ENCODE measurements at places on chromosomes 6 and 20. TPM values are rescaled to one million over a fixed set of nuclear protein-coding genes. Genes with fewer than 3 reads are reported as not detected.
A peak's percentile ranks its signal among the peaks of the same experiment; 100 is the strongest.

- no peak for DNase-seq
Measured at GRCh38 chr6:142271476-142271875, 30.3 kb upstream of the ADGRG6 start.

DNA sequence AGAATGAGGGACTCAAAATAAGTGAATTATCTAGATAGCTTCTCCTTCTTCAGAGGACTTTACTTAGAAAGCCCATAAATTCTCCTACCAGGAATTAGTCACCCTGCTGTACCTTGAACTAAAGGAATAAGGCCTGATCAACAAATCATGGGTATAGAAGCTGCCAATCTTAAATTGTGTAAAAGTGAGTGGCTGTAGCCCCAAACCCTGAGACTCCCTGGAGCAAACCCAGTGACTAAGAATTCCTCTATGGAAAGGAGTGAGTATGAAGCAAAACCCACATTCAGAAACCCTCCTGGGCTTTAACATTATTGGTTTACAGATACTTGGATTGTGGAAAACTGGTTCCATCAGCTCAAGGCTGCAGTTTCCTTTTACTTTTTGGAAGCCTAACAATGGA is 285.8 kb upstream of the TBX18 start:
- no peak for DNase-seq

Gene PMEPA1
- 1.4 TPM for total RNA-seq

GRCh38 chr6:16766043-16766536 is 4.8 kb upstream of the ATXN1 start:
- DNase-seq = peak; percentile 92

GRCh38 chr6:753486-753885 is 60.5 kb upstream of the EXOC2 start:
- DNase-seq = no peak

DNA sequence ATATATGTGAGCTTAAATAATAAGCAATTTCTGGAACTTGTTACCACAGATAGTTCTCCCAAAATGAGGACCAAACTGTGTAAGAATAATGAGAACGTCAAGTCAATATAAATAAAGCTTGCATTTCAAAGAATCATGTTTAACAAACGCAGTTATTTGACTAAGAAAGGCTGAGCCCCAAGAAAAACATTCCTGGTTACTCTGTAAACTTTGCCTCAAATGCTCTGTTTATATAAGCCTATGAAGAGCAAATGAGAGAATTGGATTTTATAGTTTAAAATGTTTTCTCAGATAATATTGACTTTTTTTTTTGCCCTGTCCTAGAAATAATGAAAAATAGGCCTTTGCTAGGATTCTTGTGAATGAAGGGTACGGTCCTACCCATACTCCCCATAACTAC is 81.3 kb downstream of the C6orf52 start:
- DNase-seq = peak; percentile 65

Gene PRR18
- total RNA-seq = not detected

DNA sequence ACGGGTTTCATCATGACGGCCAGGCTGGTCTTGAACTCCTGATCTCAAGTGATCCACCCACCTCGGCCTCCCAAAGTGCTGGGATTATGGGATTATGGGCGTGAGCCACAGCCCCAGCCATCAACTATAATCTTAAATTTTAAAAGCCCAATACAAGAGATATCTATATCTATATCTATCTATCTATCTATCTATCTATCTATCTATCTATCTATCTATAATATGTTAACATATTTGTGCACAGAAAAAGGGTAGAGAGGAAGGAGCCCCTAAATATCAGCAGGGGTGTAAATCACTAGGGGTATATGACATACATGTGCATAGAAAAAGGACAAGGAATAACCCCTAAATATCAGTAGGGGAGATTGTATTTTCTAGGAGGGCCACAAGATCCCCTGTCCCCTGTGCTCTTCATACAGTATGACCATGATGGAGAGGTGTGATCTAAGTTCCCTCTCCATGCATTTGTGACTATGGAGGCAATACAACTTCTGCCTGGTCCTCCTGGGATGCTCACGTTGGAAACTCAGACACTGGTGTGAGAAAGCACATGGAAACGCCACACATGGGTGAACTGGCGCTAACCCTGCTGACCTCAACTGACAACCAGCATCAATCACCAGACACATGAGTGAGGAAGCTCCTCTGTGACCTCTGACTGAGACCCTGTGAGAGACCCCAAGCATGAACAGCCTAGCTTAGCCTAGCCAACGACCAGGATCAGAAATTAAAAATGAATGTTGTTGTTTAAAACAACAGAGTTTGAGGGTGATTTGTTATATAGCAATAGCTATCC is 1.2 kb upstream of the SPATS1 start:
- no peak for DNase-seq

DNA sequence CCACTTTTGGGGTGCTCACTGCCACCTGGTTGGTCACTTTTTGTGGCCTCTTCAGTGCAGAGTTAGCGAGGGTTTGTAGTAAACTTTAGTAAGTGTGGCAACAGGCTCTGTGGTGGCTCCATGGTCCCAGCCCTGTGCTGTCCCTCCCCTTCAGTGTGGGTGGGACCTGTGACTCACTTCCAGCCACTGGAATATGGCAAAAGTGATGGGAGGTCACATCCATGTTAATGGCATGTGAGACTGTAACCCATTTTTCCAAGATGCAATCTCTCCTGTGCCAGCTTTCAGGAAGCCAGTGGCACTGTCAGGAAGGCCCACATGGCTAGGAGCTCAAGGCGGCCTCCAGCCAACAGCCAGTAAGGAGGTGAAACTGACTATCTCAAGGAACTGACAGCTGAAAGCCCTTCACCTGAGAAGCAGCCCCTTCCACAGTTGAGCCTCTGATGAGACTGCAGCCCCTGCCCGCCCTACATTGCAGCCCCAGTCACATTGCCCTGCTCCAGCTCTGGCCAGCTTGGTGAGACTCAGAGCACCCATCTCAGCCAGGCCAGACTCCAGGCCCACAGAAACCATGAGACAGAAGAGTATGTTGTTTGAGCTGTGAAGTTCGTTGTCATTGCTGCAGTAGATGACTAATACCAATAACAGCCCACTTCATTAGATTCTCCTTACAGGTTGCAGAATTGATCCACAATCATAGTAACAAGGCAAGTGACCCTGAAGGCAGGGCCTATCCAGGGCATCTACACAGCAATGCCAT is 13.1 kb upstream of the CST7 start:
- DNase-seq = no peak

Gene PFDN4
- total RNA-seq = 83.9 TPM

Gene BPIFB2
- total RNA-seq = not detected

All from IMR-90 (cell line).